ENCODE measurements at places on chromosomes 2 and 18.
A peak's percentile ranks its signal among the peaks of the same experiment; 100 is the strongest.

- no peak for DNase-seq
Observed at GRCh38 chr2:75549401-75550253, 11.1 kb downstream of the EVA1A start.

DNA sequence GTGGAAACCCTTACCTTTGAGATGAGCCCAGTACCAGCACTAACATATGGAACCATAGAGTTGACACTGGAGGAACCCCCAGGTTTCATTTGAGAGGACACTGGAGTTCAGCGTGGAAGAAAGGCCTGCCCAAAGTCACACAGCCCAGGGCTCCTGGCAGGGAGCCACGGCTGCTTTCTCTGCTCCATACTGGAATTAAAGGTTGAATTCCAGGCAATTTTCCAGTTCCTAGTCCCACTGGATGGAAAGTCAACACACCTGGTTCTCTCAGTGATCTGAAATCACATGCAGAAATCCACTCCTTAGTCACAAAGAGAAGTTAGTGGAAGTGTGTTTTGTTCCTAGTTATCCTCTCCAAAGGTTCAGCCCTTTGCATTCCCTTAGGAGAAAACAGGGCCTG is 336.1 kb upstream of the SKOR2 start:
- DNase-seq = no peak

- no peak for DNase-seq
Observed at GRCh38 chr2:26095758-26096157, 61.9 kb downstream of the RAB10 start.

- DNase-seq = peak; percentile 35
Observed at GRCh38 chr18:24543795-24544498, 83.5 kb downstream of the HRH4 start.

- no peak for DNase-seq
Observed at GRCh38 chr2:171529914-171530313, 7.6 kb downstream of the CYBRD1 start.

DNA sequence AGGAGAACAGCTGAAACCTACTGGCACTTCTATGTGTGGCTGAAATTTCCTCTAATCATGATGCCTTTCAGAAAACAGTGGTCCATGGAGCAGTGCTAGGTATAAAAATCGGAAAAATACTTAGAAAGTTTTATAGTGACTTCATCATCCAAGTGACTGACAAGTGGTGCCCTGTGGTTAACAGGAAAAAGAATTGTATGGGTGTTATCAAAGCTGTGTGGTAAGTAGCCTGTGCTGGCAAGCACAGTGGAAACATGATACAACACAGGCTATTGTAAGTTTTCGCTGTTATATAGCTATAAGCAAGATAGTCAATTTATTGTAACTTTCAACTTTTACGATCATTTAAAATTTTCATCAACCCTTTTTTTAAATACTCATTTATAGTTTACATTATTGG is 1599.7 kb upstream of the ZEB2 start:
- no peak for DNase-seq

- no peak for DNase-seq
Observed at GRCh38 chr2:111167076-111167862, 46.6 kb downstream of the BCL2L11 start.

DNA sequence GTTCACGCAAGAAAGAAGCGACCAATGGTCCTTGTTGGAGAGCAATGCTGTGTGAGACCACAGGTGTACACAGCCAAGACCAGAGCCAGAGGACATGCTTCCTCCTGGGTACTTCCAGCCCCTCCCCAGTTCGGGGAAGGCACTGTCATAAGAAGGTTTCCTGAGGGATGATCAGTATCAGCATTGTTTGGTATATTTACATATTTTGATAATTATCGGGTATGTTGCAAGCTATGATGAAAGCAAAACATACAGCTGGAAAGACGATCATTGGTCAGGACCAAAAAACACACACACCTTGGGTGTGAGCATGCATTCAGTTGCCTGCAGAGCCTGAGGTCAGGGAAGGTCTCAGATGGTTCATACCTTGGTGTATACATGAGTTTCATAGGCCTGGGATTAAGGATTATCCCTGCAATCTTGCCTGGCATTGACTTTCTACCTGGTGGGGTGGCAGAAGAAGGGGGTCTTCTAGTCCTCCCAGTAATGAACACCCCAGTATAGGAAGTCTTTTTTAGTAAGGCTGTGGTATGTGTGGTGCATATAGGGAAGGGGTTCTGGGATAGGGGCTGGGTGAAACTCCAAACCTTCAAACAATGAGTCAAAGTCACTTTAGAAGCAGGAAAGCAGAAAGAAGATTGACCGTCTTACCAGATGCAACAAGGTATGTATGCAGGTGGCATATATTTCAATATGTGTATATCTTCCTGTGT is 2.9 kb downstream of the SERPINB2 start:
- DNase-seq = no peak

DNA sequence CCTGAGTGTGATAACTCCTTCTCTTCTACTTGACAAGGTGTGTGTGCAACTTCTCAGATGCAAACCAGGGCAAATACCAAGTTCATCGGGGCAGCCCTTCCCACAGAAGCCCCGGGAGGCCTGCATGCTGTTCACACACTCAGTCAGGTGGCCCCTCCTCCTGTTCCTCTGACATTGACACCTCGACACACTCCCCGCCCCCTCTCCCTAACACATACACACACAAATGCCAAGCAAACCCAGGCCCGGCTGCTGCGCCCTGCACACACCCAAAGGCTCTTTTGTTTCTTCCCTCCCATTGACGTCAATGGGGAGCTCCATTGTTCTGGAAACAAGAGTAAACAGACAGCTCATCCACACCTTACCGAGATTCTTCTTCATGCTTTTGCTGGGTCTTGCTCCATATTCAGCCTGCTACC is 1.7 kb upstream of the PER2 start:
- no peak for DNase-seq

- no peak for DNase-seq
Observed at GRCh38 chr2:189348369-189348768, 92.9 kb upstream of the WDR75 start.

DNA sequence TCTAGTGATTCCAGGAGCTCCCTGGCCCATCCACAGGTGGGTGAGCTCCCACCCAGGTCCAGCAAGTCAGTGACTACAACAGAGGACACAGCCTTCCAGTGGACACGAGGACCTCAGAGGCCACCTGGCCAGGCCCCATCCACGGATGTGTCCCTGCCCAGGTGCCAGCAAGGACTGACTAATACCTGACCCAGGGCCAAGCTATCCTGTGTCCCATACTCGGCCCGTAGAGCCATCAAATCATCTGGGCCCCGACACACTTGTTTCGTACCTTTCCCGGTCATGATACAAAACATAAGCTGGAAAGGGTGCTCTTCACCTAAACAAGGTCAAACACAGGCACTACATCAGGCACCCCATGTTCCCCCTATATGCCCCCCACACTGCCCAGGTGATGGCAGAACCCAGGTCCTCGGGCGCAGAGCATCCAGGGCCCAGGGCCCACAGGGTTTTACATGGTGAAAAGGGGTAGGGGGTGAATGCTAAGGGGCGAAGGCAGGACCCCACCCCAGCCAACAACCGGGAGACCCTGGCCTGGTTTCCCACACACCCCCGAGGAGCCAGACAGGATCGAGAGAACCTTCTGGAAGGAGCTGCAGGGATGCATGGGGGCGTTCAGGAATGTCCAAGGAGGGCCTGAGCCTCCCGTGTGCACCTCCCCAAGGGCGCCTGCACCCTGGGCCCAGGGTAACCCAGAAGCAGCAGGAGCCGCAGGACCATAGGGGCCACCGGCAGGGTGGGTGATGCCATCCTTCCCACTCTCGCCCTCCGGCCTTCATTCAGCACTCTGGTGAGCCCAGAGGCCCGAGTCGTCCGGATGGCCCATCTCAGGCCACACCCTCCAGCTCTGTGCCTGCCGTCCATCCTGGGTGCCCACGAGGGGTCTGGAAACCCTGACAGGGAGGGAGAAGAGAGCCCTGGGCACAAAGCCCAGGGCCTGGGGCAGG is 94.3 kb downstream of the HDAC4 start:
- DNase-seq = no peak

- peak; percentile 82 for DNase-seq
Observed at GRCh38 chr2:85826990-85827878, 61.6 kb downstream of the ST3GAL5 start.

DNA sequence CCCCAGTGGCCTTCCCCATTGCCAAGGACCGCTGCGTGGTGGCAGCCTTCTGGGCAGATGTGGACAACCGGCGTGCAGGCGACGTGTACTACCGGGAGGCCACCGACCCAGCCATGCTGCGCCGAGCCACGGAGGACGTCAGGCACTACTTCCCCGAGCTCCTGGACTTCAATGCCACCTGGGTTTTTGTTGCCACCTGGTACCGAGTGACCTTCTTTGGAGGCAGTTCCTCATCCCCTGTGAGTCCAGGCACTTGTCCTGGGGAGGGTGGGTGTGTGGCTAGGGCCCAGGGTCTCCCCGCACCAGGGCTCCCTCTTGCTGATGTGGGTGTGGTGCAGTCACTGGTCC is 31.9 kb downstream of the SNED1 start:
- no peak for DNase-seq

- no peak for DNase-seq
Observed at GRCh38 chr2:201933792-201934237, 99.8 kb upstream of the FZD7 start.

GRCh38 chr18:5461041-5461440 is 82.8 kb downstream of the EPB41L3 start:
- DNase-seq = no peak

- DNase-seq = peak; percentile 76
Observed at GRCh38 chr2:39494784-39495251, 57.7 kb upstream of the MAP4K3 start.
